Tibial nerve (tissue), 4 donors: ENCODE measurements at places on chromosomes 1 and 21. TPM values are rescaled to one million over a fixed set of nuclear protein-coding genes. Genes with fewer than 3 reads are reported as not detected.

GRCh38 chr1:35180776-35181374 lies 12.1 kb downstream of the SFPQ start:
- H3K27ac ChIP-seq = no peak overlapping the region
- peaks cover 17% of the 10 kb centered on the region for H3K36me3 ChIP-seq
- DNase-seq = no peak
- no peaks in the 10 kb centered on the region for H3K27me3 ChIP-seq
- H3K4me1 ChIP-seq = peaks cover 76% of the 10 kb centered on the region
- H3K4me3 ChIP-seq = no peak overlapping the region

The USP21 gene
- total RNA-seq = 25.7 TPM

DNA sequence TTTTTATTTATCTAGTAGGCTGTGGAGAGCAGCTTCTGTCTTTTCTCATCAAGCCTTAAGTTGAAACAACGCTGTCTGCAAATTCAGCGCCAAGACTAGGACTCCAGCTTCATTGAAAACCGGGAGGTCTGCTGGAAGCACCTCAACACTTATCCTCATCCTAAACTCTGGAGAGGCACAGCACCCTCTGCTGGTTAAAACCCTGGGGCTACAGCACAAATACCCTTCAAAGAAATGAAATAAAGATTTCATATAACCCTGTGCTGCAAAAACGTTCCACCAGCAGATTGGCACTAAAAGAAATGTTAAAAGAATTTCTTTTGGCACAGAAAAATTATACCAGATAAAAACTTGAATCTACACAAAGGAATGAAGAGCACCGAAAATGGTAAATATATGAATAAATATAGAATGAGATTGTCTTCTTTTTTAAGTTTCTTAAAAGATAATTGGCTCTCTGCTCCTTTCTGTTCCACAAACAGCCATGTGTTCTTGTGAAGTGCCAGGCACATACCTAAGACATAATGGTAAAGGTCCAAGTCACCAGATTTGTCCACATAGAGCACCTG lies 227.7 kb upstream of the SAMSN1 start:
- H3K4me1 ChIP-seq = no peaks in the 10 kb centered on the region
- no peak overlapping the region for H3K27ac ChIP-seq
- no peak overlapping the region for H3K4me3 ChIP-seq

- H3K27me3 ChIP-seq = no peaks in the 10 kb centered on the region
- no peak overlapping the region for H3K4me3 ChIP-seq
Measured at GRCh38 chr1:78664763-78665162, 15.1 kb downstream of the IFI44 start.

DNA sequence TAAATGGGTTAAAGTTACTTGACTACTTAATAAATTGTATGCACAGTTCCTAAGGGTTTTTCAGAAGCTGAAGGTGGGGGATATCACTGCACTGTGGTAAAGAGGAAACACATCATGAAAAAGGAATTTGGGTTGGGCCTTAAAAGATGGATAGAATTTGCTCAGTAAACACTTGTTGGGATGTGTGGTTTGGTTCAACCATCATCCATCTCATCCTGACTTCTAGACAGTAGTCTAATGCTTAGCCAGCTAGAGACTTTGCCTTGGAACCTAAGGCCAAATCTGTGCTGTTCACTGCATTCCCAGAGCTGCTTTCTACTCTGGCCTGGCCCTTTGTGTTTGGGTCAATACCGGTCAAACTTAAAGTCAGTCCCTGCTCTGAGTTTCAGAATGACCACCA lies 30.6 kb downstream of the LY9 start:
- DNase-seq = no peak
- H3K27me3 ChIP-seq = no peaks in the 10 kb centered on the region
- no peaks in the 10 kb centered on the region for H3K4me1 ChIP-seq
- H3K36me3 ChIP-seq = no peaks in the 10 kb centered on the region

DNA sequence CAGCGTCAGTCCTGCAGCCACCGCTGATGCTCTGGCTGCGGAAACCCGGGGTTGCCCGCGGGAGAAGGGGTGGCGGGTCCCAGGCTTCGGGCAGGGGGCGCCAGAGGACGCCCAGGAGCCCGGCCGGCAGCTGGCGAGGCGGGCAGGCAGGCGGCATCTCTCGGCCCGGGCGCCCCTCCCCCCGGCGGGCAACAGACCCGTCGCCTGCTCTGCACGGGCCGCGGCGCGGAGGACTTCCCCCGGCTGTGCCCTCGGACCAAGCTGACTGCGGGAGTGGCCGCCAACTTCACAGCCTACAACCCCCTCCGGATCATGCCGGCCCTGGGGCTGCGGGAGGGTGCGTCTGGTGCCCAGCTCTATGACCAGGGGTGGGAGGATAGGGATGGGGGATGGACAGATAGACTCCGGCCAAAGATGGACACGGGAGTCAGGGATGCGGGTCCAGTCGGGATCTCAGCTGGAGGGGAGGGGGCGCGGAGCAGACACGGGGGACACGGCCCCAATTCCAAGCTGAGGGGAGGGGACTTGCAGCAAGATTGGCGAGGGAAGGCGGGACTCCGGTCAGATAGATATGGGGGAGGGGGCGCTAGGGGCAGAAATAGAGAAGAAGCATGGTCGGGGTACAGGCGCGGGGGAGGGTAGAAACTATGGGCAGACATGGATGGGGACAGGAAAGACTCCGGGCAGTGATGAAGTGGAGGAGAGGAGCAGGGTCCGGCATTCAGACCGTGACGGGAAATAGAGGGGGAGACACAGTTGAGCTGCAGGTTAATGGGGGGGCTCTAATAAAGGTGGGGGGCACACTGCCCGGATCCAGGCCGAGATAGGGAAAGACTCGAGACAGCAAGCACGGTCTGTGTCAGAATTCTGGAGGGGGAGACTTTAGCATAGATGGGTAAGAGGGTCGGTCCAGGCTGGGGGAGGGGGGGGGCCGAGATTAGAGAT lies 1.1 kb downstream of the ADGRB2 start:
- DNase-seq = no peak
- H3K36me3 ChIP-seq = no peaks in the 10 kb centered on the region
- H3K4me3 ChIP-seq = peak overlapping the region; percentile 65
- H3K27me3 ChIP-seq = no peaks in the 10 kb centered on the region
- no peak overlapping the region for H3K27ac ChIP-seq
- H3K4me1 ChIP-seq = no peaks in the 10 kb centered on the region

The HPCAL4 gene
- total RNA-seq = not detected

DNA sequence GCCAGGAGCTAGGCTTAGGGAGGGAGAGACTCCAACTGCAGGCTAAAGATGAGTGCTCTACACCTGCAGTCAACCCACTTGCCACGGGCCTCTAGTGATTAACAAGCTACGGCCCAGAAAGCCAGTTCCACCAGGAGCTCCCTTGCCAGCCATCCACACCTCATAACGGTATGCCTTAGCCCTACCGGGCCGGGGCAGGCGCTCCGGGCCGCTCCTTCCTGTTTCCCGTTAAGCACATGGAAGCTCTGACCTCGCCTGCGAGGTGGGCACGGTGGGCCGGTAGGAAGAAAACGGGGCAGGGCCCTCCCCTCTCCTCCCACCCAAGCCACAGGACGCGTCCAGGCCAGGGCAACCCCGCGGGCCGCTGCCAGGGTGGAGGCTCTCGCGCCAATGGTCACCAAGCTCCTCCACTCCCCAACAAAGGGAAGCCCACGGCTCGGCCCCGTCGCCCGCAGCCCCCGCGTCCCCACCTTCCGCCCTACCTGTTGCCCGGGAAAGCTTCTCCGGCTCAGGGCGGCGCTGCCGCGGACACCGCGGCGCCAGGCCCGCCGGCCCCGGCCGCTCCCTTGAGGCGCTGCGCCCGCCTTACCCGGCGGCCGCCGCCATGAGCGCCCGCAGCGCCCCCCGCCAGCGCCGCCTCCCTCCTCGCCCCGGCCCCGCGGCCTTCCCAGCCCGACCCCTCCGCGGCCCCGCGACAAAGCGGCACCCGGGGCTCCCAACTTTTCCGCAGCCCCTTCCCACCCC lies 627 bp downstream of the CERS2 start:
- H3K27ac ChIP-seq = peak overlapping the region; percentile 96
- H3K36me3 ChIP-seq = peaks cover 2% of the 10 kb centered on the region
- peak overlapping the region; percentile 73 for H3K4me3 ChIP-seq
- H3K4me1 ChIP-seq = peaks cover 63% of the 10 kb centered on the region

The TP73 gene
- 0.30 TPM for total RNA-seq

The OR2AK2 gene
- not detected for total RNA-seq

DNA sequence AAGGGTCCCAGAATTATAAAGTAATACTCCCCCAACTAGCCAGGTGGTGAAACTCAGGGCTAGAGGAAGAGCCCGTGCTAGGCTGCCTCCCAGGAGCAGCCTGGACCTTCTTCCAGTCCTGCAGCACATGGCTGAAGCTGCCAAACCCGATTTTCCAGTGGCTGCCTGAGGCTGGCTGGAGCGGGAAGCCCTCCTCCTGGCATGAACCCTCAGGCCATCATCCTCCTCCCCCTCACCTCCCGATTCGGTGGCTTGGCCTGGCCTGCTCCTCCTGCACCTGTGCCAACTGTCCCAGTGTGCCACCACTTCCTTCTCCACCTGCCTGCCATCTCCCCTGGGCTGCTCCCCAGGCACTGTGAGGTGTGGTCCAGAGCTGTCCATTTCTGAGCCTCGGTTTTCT lies 3.0 kb upstream of the TSPAN1 start:
- H3K4me1 ChIP-seq = no peaks in the 10 kb centered on the region
- no peak overlapping the region for H3K4me3 ChIP-seq
- no peaks in the 10 kb centered on the region for H3K36me3 ChIP-seq
- DNase-seq = no peak
- H3K27me3 ChIP-seq = peaks cover 8% of the 10 kb centered on the region
- H3K27ac ChIP-seq = no peak overlapping the region

- H3K27me3 ChIP-seq = no peaks in the 10 kb centered on the region
- H3K36me3 ChIP-seq = no peaks in the 10 kb centered on the region
- no peak overlapping the region for H3K4me3 ChIP-seq
- DNase-seq = no peak
Measured at GRCh38 chr1:65965112-65965996, 172.7 kb downstream of the PDE4B start.

- no peak overlapping the region for H3K27ac ChIP-seq
- peaks cover 54% of the 10 kb centered on the region for H3K27me3 ChIP-seq
- no peaks in the 10 kb centered on the region for H3K4me1 ChIP-seq
- no peak for DNase-seq
- no peak overlapping the region for H3K4me3 ChIP-seq
Measured at GRCh38 chr1:10724052-10724494, 72.4 kb downstream of the CASZ1 start.

- no peaks in the 10 kb centered on the region for H3K27me3 ChIP-seq
- H3K27ac ChIP-seq = no peak overlapping the region
- H3K4me3 ChIP-seq = no peak overlapping the region
- H3K36me3 ChIP-seq = no peaks in the 10 kb centered on the region
Measured at GRCh38 chr1:79667848-79668696, 661.5 kb upstream of the ADGRL4 start.

GRCh38 chr1:214717351-214717750 lies 114.4 kb downstream of the CENPF start:
- DNase-seq = no peak
- H3K4me3 ChIP-seq = no peak overlapping the region
- no peaks in the 10 kb centered on the region for H3K36me3 ChIP-seq
- no peaks in the 10 kb centered on the region for H3K27me3 ChIP-seq

The LEFTY1 gene
- total RNA-seq = not detected

- no peak for DNase-seq
- peaks cover 31% of the 10 kb centered on the region for H3K4me1 ChIP-seq
- no peaks in the 10 kb centered on the region for H3K36me3 ChIP-seq
- peaks cover 12% of the 10 kb centered on the region for H3K27me3 ChIP-seq
Measured at GRCh38 chr1:1920057-1920607, 1.1 kb upstream of the TMEM52 start.

- DNase-seq = no peak
- H3K4me3 ChIP-seq = no peak overlapping the region
- H3K4me1 ChIP-seq = no peaks in the 10 kb centered on the region
- H3K36me3 ChIP-seq = no peaks in the 10 kb centered on the region
- H3K27me3 ChIP-seq = no peaks in the 10 kb centered on the region
Measured at GRCh38 chr1:206702260-206702659, 17.6 kb downstream of the MAPKAPK2 start.

GRCh38 chr21:42566524-42567213 lies 53.0 kb downstream of the SLC37A1 start:
- no peaks in the 10 kb centered on the region for H3K27me3 ChIP-seq
- H3K4me3 ChIP-seq = no peak overlapping the region
- no peak overlapping the region for H3K27ac ChIP-seq
- H3K4me1 ChIP-seq = no peaks in the 10 kb centered on the region

GRCh38 chr1:204070895-204071294 lies 2.0 kb upstream of the SOX13 start:
- no peaks in the 10 kb centered on the region for H3K27me3 ChIP-seq
- no peak overlapping the region for H3K4me3 ChIP-seq
- no peaks in the 10 kb centered on the region for H3K36me3 ChIP-seq
- no peak overlapping the region for H3K27ac ChIP-seq
- no peaks in the 10 kb centered on the region for H3K4me1 ChIP-seq
- DNase-seq = no peak

DNA sequence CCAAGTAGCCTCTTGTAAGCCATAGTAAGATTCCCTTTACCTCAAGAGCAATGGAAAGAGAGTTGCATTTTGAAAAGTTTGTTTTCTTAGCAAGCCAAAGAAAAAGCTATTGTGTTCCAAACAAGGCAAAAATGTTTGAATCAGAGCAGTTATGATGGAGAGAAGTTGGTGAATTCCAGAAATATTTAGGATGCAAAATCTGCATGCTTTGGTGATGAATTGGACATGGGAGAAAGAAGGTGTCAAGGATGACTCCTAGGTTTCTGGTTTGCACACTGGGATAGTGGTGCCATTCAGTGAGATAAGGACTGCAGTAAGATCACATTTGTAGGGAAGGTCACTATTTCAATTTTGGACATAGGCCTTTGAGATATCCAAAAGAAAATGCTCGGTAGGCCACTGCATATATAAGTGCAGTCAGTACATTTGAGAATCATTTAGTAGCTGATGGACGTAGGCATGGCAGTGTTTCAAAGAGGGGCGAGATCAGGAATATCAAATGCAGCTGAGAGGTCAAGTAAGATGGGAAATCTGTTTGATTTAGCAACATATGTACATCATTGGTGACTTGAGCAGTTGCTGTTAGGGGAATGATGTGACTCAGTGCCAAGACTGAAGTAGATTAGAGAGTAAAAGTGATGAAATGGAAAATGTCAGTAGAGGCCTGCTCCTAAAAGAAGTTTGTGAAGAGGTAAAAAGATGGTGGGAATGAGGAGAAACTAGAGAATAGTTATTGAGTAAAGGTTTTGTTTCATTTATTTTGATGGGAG lies 33.9 kb upstream of the GPR25 start:
- no peaks in the 10 kb centered on the region for H3K4me1 ChIP-seq
- no peak overlapping the region for H3K27ac ChIP-seq
- no peak overlapping the region for H3K4me3 ChIP-seq

GRCh38 chr1:185483664-185484450 lies 166.8 kb upstream of the IVNS1ABP start:
- H3K4me3 ChIP-seq = no peak overlapping the region
- peak overlapping the region; percentile 56 for H3K27ac ChIP-seq
- H3K4me1 ChIP-seq = no peaks in the 10 kb centered on the region
- no peaks in the 10 kb centered on the region for H3K27me3 ChIP-seq
- H3K36me3 ChIP-seq = no peaks in the 10 kb centered on the region

The SPRR1B gene
- total RNA-seq = not detected

The CD52 gene
- total RNA-seq = 4.8 TPM

- peaks cover 10% of the 10 kb centered on the region for H3K4me1 ChIP-seq
- H3K27me3 ChIP-seq = no peaks in the 10 kb centered on the region
- DNase-seq = no peak
- H3K4me3 ChIP-seq = no peak overlapping the region
- H3K27ac ChIP-seq = no peak overlapping the region
Measured at GRCh38 chr1:99681583-99681982, 35.7 kb downstream of the PALMD start.

- no peaks in the 10 kb centered on the region for H3K4me1 ChIP-seq
- no peak for DNase-seq
- H3K36me3 ChIP-seq = no peaks in the 10 kb centered on the region
- H3K27ac ChIP-seq = no peak overlapping the region
- no peak overlapping the region for H3K4me3 ChIP-seq
Measured at GRCh38 chr1:185074307-185074706, 28.9 kb downstream of the RNF2 start.

The OR2T5 gene
- total RNA-seq = not detected
